ENCODE measurements at places on chromosomes 11 and 22. TPM values are rescaled to one million over a fixed set of nuclear protein-coding genes. Genes with fewer than 3 reads are reported as not detected.

DNA sequence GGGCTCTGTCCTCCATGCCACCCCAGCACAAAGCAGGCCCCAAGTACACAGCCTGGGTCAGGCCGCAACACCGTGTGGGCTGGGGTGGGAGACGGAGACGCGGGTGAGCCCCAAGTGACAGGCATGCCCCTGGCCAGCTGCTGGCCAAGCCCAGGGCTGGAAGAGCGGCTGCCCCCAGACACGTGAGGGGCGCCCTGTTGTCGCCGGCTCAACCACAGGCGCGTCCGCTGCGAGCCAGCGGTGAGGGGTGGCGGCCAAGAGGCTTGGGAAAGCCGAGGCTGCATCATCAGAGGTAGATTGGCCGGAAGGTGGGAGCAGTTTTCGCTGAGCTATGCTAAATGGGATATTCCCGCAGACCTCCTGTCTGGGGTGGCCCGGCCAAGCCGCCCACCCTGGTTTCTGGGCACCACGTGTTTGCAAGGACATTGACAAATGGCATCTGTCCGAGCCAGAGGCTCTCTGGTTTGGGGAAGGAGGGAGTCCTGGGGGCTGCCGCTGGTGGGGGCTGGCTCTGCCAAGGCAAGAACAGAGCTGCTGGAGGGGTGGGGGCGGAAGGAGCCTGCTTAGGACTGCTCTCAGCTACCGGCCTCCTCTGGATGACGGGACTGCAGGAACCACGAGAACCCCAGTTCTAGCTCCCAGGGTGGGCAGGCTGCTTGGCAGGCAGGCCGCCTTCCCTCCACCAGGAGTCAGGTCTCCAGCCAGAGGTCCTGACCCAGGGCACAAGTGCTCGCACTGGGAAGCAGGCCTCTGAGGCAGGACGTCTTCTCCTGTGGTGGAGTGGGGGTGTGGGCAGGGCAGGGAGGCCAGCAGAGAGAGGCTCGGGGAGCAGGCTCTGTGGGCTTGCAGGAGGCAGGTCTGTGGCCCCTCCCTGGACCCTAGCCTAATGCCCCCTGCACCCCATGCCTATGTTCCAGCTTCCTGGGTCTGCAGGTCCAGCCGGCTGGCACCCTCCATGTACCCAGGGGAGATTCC, 552 bp downstream of the PRR33 start:
- DNase-seq: no peak

DNA sequence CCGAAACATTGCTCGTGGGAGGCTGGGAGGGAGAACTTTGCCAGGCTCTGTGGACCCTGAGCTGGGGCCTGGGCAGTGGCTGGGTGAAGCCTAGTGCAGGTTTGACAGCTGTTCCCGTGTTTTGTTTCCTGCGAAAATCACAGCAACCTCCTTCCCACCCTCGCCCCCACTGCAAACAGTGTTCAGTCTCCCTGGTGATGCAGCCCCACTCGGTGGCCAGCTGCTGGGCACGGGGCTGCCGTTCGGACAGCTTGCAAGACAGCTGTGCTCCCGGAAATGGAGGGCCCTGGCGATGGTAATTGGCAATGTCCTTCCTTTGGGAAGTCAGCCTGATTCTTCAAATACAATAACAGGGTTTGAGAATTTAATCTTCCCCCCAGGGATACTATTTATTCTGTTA, 10.4 kb upstream of the GAL start:
- no peak for DNase-seq

DNA sequence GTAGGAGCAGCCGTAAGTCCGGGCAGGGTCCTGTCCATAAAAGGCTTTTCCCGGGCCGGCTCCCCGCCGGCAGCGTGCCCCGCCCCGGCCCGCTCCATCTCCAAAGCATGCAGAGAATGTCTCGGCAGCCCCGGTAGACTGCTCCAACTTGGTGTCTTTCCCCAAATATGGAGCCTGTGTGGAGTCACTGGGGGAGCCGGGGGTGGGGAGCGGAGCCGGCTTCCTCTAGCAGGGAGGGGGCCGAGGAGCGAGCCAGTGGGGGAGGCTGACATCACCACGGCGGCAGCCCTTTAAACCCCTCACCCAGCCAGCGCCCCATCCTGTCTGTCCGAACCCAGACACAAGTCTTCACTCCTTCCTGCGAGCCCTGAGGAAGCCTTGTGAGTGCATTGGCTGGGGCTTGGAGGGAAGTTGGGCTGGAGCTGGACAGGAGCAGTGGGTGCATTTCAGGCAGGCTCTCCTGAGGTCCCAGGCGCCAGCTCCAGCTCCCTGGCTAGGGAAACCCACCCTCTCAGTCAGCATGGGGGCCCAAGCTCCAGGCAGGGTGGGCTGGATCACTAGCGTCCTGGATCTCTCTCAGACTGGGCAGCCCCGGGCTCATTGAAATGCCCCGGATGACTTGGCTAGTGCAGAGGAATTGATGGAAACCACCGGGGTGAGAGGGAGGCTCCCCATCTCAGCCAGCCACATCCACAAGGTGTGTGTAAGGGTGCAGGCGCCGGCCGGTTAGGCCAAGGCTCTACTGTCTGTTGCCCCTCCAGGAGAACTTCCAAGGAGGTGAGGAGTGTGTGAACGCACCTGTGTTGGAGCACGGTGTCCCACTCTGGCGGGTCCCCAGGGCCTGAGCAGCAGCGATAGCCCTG, at the start of gene TAGLN:
Gene TAGLN, plus strand, starts transcription at position 318 of the 863 bp plus-strand sequence. CDS start 3,644 bp downstream, outside the sequence.
- DNase-seq: peak; percentile 52

DNA sequence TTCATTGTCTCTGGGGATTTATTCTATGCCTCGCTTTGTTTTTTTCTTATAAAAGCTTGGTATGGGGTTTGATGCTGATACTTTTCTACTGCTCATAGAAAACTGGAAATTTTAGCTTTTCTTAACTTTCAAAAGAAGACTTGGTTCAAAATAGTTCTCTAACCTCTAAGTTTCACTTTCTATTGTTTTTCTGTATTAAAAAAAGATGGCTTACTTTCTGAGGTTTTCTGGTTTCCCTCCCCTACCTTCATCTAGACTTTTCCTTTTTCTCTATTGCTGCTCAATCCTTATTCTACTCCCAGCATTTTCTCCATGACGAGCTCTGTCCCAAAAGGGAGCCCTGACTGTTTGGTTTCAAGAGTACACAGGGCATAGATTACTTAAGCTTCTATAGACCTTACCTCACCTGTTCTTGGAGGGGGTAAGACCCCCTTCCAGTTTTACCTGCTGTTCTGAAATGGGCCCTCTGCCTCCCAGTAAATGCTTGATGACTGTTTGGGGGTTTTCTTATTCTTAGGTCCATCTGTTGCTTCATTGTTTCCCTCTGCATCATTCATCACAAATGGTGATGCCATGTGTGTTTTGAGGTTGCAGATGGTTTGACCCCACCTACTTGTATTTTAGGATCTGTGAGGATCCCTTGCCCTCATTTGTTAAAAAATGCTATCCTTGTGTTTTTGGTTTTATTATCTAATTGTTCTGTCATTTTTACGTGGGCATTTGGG, 29.5 kb downstream of the DNHD1 start:
- DNase-seq: no peak

RFPL3 gene
- total RNA-seq: not detected

CASP1 gene
- total RNA-seq: 57.9 TPM

DNA sequence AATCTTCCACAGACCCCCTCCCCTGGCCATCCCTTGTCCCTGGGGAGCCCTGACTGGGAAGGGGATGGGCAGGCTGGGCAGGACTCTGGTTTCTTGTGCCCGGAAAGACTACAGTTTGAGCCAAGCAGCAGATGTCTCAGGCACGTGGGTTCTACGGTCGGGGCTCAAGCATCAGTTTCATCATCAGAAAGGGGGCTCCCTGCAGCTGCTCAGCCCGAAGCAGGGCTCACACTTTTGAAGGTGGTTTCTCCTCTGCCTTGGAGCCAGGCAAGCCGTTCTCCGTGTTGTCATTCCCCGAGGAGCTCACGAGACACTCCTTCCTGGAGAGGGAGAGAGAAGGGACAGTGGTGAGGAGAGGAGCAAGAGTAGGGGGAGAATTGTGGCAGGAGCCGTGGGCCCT, 15.8 kb downstream of the SCN4B start:
- DNase-seq: no peak

- no peak for DNase-seq
These were observed 70.4 kb downstream of the IGLL1 start for GRCh38 chr22:23509571-23510302.

C22orf31 gene
- 0.20 TPM for total RNA-seq

C22orf23 gene
- total RNA-seq: 0.20 TPM

DEPDC5 gene
- 14.8 TPM for total RNA-seq

DNA sequence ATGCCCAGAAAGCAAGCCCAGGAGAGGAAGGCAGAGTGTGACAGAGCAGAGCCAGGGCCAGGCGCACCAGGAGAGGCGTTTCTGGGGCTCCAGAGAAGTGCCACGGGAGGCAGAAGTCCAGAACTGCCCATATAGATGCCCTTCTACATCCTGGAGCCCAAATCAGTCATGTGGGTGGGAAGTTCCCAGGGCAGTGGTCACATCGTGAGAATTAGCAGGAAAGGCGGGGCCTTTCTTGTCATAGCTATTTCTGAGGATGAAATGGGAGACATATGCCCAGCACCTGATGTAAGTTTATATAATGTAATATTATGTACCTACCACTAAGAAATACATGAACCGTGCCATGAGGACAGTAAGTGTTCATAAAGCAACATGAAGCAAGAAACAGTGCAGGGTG, 13.1 kb downstream of the ZDHHC24 start:
- DNase-seq: no peak

DNA sequence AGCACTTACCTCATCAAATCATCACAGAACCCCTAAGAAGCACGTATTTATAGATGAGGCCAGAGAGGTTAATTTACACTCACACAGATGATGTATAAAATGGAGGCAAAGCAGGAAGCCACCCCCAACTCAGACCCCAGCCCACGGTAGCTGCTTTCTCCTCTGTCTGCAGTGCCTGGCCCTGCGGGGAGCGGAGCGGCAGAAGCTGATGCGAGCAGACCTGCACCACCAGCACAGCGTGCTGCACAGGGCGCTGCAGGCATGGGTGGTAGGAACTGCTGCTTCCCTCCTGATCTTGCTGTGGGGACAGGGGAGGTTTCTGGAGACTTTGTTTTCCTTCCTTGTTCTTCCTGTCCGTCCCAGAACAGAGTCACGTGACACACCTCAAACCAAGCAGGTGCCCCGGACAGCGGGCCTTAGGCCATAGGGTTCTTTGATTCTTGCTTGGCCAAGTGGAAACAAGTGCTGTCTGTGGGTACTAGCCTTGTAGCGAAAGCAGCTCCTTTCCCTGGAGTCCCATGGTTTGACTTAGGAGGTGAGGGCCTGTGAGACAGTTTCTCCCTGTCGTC, 57.8 kb downstream of the PISD start:
- no peak for DNase-seq

SCUBE2 gene
- total RNA-seq: 15.7 TPM

DNA sequence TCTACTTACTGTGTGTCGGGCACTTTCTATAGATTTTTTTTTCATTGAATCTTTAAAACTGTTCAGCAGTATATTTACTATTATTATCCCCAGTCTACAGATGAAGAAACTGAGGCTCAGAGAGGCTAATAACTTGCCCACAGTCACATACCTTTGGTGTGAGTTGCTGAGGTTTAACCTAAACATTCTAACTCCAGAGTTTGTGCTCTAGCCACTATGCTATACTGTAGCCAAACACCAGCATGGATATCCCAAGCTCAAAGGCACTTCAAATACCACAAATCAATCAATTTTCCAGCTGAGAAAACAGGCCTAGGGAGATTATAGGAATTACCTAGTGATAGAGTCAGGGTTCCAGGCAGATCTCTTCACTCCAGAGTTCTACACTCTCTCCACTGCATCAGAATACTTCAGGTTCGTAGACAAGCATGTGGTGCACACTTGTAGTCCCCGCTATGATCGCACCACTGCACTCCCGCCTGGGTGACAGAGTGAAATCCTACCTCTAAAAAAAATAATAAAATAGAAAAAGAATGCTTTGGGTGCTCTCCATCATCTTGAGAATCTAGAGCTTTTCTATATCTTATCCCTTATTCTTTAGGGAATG, 20.4 kb upstream of the UPB1 start:
- DNase-seq: no peak

POU2AF2 gene
- not detected for total RNA-seq

DNA sequence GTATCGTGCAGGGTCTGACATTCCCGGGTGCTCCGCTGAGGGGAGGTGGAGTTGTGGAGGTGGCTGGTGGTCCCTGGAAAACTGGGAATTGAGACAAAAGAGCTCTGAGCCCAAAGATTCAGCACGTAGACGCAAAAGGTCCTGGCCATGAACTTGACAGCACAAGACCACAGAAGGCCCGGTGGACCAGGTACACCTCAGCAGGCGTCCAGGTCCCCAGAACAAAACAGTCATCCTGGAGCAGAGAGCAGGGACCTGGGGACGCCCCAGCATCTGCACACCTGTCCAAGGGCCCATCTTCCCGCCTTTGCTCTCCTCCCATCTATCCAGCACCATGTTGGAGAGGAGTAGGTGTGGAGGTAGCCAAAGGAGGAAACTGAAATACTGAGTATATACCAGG, 13.8 kb upstream of the MB start:
- DNase-seq: no peak

SERPING1 gene
- total RNA-seq: 23.5 TPM

FGF3 gene
- total RNA-seq: 0.30 TPM

GLYAT gene
- total RNA-seq: not detected

DNA sequence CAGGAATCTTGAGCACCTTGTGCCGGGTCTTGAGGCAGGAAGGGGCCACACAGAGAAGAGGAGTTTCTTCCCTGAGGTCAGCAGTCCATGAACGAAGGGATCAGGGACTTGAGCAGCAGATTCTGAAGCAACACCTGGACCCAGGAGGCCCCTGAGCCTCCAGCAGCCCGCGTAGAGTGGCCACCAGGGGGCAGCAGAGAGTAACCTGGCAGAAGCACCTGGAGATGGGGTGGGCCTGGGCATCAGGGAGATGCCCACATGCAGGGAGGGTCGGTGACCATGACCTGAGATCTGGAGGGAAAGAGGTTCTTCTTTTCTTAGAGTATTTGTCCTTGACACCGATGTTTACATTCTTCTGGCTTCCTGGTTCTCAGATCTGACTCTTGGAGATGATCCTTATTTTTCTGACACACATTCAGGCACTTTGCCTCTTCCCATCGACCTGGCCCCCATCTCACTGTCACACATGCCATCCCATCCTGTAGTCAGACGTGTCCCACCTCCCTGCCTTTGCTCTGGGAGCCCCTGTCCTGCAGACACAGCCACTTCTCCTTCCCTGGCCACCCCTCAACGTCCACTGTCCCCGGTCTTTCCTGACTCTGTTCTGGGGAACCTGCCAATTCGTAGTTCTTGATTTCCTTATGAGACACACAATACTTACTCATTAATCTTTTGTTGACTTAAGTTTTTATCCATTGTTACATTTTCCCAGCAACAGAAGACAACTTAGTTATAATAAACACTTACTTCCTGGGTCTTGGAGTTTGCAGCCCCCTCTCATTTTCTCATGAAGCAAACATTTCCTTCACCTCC, 66.5 kb downstream of the GGTLC2 start:
- no peak for DNase-seq

ZDHHC8 gene
- 8.4 TPM for total RNA-seq

All from skin of body (tissue), 3 donors.